Activated naive CD4-positive, alpha-beta T cell treated with anti-CD3 and anti-CD28 coated beads, Interleukin-2, amount 10 ng/mL, durations not matched to agents 7 days and 5 days (primary cell): ENCODE measurements at places on chromosomes 16 and 17.

- no peak overlapping the region for H3K27ac ChIP-seq
- peaks cover 31% of the 10 kb centered on the region for H3K27me3 ChIP-seq
- no peak for DNase-seq
- H3K4me3 ChIP-seq = no peak overlapping the region
Observed at GRCh38 chr16:68492543-68493411, 44.5 kb upstream of the SMPD3 start.

DNA sequence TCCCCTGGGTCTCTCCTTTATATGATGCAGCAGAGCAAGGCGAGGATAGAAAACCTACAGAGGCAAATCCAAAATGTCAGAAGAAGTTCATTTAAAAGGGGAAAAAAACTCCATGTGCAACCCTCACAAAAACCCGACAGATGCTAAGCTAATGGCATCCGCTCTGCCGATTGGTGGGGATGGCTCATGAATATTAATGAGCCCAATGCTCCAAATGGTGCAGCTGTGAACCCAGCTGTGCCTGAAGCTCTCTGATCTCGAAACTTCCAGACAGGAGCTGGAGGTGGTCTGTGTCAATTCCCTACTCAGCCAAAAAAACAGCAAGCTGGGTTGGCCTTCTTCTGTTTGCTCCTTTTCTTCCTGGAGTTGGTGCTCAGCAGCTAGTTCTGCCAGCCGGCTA lies 15.5 kb downstream of the SNX11 start:
- H3K36me3 ChIP-seq = peaks cover 37% of the 10 kb centered on the region
- peak overlapping the region; percentile 53 for H3K27ac ChIP-seq
- no peak for DNase-seq
- no peaks in the 10 kb centered on the region for H3K4me1 ChIP-seq
- no peak overlapping the region for H3K4me3 ChIP-seq

- no peak for DNase-seq
- peaks cover 2% of the 10 kb centered on the region for H3K36me3 ChIP-seq
- no peaks in the 10 kb centered on the region for H3K27me3 ChIP-seq
- no peak overlapping the region for H3K4me3 ChIP-seq
- H3K27ac ChIP-seq = no peak overlapping the region
- H3K4me1 ChIP-seq = no peaks in the 10 kb centered on the region
Observed at GRCh38 chr16:69598045-69598444, 32.3 kb downstream of the NFAT5 start.

DNA sequence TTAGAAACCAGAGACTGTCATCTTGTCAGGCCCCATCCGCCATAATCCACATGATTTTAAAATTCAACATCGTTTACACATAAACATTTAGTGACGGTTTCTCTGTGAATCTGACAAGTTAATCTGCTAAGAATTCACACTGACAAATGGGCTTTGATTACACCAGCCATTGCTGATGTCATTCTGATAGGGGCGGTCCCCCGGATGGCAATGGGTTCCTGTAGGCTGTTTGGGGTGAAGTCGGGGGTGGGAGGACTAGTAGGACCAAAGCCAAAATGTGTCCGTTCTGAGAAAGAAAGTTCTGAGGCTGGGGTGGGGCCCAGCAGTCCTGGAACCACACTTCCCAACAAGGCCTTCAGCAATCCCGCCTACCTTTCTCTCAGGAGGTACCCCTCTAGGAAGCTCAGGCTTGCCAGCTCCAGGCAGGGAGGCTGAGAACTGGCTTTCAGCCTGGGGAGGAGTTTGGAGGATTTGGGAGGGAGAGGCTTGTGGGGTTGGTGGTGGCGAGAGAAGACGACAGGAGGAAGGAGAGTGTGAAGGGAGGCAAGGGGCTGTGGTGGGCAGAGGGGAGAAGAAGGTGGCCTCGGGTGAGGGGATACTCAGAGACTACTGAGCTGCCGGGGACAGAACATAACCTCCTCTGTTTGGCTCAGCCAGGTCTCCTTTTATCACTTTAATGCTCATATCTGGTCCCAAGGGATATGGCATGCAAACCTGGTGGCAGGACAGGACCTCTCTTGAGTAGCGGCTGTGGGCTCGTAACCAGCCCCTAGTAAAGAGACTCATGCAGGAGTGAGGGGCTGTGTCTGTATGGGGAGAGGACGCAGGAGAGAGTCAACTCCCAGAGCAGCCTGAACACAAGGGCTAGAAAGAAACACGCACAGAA lies 8.6 kb downstream of the HIC1 start:
- no peak for DNase-seq
- H3K27me3 ChIP-seq = peaks cover 9% of the 10 kb centered on the region
- H3K4me1 ChIP-seq = peaks cover 43% of the 10 kb centered on the region
- H3K4me3 ChIP-seq = no peak overlapping the region

DNA sequence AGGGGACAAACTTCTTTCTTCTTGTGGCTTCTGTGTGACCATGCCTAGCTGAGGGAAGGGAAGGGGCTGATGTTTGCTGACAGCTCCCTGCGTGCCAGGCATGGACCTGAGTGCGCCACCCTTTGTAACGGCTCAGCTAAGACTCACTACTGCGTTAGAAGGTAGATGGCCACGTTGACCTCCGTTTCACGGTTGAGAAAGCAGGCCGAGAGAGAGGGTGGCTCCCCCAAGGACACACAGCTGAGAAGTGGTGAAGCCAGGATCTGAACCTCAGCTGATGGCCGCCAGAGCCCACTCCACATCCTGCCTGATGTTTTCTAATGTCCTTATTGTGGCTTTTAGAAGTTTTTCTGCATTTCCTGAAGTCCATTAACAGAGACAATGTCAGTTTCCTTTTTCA lies 45.1 kb downstream of the RGS9 start:
- no peaks in the 10 kb centered on the region for H3K36me3 ChIP-seq
- peaks cover 63% of the 10 kb centered on the region for H3K4me1 ChIP-seq

- no peak overlapping the region for H3K27ac ChIP-seq
- H3K4me3 ChIP-seq = no peak overlapping the region
- H3K27me3 ChIP-seq = peaks cover 18% of the 10 kb centered on the region
- H3K4me1 ChIP-seq = peaks cover 13% of the 10 kb centered on the region
Observed at GRCh38 chr16:4275861-4276260, 3.0 kb upstream of the TFAP4 start.

- no peaks in the 10 kb centered on the region for H3K36me3 ChIP-seq
- H3K27me3 ChIP-seq = peaks cover 89% of the 10 kb centered on the region
- H3K4me3 ChIP-seq = no peak overlapping the region
- no peak overlapping the region for H3K27ac ChIP-seq
- no peak for DNase-seq
- H3K4me1 ChIP-seq = no peaks in the 10 kb centered on the region
Observed at GRCh38 chr17:44979426-44979995, 11.4 kb upstream of the C1QL1 start.

GRCh38 chr17:36935671-36936454 lies 1.4 kb upstream of the LHX1 start:
- H3K4me1 ChIP-seq = peaks cover 63% of the 10 kb centered on the region
- peak overlapping the region; percentile 37 for H3K4me3 ChIP-seq
- H3K27me3 ChIP-seq = peaks cover 100% of the 10 kb centered on the region
- H3K36me3 ChIP-seq = peaks cover 2% of the 10 kb centered on the region

- DNase-seq = no peak
- H3K27ac ChIP-seq = no peak overlapping the region
- no peak overlapping the region for H3K4me3 ChIP-seq
- peaks cover 5% of the 10 kb centered on the region for H3K4me1 ChIP-seq
Observed at GRCh38 chr17:81563861-81564586, 11.9 kb upstream of the FAAP100 start.

GRCh38 chr17:49963626-49964302 lies 5.2 kb upstream of the DLX4 start:
- peaks cover 93% of the 10 kb centered on the region for H3K27me3 ChIP-seq
- peaks cover 26% of the 10 kb centered on the region for H3K4me1 ChIP-seq
- peak overlapping the region; percentile 24 for H3K27ac ChIP-seq
- H3K36me3 ChIP-seq = peaks cover 3% of the 10 kb centered on the region
- H3K4me3 ChIP-seq = no peak overlapping the region
- DNase-seq = no peak

DNA sequence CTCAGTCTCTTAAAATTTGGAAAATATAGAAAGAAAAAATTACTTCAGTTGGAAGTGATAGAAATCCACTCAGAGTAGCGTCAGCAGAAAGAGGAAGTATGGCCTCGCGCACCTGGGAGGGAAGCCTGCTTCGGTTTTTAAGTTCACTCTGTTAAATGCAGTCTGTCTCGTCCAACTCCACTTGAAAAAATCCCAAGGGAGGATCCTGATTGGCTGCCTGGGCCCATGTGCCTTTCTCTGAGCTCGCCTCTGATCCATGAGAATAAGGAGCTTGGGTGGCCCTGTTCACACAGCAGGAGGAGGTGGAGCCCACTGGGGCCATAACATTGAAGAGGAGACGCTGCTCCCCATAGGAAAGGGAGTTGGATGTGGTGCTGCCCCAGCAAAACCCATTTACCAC lies 40.7 kb downstream of the DNAJA2 start:
- no peak overlapping the region for H3K4me3 ChIP-seq
- H3K4me1 ChIP-seq = no peaks in the 10 kb centered on the region
- H3K27ac ChIP-seq = no peak overlapping the region
- DNase-seq = no peak
- H3K27me3 ChIP-seq = no peaks in the 10 kb centered on the region

GRCh38 chr17:58279736-58280479 lies 827 bp downstream of the MPO start:
- no peak overlapping the region for H3K27ac ChIP-seq
- peaks cover 6% of the 10 kb centered on the region for H3K4me1 ChIP-seq
- peaks cover 80% of the 10 kb centered on the region for H3K27me3 ChIP-seq

GRCh38 chr16:87829622-87829980 lies 39.7 kb downstream of the SLC7A5 start:
- H3K4me1 ChIP-seq = no peaks in the 10 kb centered on the region
- H3K4me3 ChIP-seq = no peak overlapping the region
- DNase-seq = no peak
- peaks cover 19% of the 10 kb centered on the region for H3K36me3 ChIP-seq
- H3K27me3 ChIP-seq = peaks cover 3% of the 10 kb centered on the region
- no peak overlapping the region for H3K27ac ChIP-seq

- peaks cover 55% of the 10 kb centered on the region for H3K27me3 ChIP-seq
- no peak for DNase-seq
- peaks cover 35% of the 10 kb centered on the region for H3K4me1 ChIP-seq
- H3K27ac ChIP-seq = no peak overlapping the region
- H3K4me3 ChIP-seq = no peak overlapping the region
Observed at GRCh38 chr16:11611871-11612664, 25.3 kb upstream of the LITAF start.

DNA sequence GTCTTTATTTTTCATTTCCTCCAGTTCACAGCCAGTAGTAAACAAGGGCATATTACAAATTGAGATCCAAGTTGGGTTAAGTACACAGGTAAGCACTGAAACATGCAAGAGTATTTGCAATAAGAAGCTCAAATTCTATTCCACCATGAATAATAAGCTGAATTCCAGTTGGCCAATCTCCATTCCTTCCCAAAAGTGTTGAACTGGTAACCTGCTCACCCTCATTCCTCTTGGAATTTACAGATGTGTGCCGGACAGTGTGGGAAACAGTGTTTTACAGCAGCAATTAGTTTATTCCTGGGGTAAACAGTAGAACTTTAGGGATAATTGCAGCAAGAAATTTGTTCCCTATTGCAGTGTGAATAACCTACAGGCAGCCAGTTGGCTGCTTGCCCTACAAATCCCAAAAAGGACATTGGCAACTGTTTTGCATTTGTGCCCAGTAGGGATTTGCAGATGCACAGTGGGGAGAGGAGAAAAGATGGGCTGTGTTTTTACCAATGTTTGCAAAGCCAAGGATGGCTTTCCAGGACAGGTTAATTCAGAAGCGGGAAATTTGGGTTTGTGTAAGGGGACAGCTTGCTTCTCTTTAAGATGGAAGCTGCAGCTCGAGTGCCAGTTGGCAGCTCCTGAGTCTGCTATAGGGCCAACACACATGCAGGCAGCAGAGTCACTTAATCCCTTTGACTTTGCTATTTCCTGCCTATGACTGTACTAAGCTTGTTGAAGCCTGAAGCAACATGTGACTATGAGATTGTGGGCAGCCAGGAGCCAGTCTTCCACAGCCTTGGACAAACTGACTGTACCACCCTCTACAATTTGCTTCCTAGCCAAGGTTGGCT lies 318.9 kb downstream of the MAP2K6 start:
- no peak overlapping the region for H3K4me3 ChIP-seq
- no peak overlapping the region for H3K27ac ChIP-seq
- H3K27me3 ChIP-seq = peaks cover 9% of the 10 kb centered on the region
